A549 treated with GW870086 at 1 μM for 4 hours (cell line): ENCODE measurements at places on chromosomes 5 and 9. TPM values are rescaled to one million over a fixed set of nuclear protein-coding genes. Genes with fewer than 3 reads are reported as not detected.

CCDC192 gene
- not detected in 5 replicates for total RNA-seq

CMYA5 gene
- total RNA-seq = 0.08 to 0.28 TPM (median 0.14 TPM) in 4 of 5 replicates, not detected in the other

FOXD4L3 gene
- total RNA-seq = 0.11 to 0.12 TPM in 2 of 5 replicates, not detected in the others

FCN1 gene
- not detected in 5 replicates for total RNA-seq

KCNMB1 gene
- total RNA-seq = not detected in 5 replicates

GPX8 gene
- 30.5 to 40.2 TPM (median 36.6 TPM) in 5 replicates for total RNA-seq

PCDHA3 gene
- total RNA-seq = 0.78 to 1.3 TPM (median 0.88 TPM) in 5 replicates

SPATA31C1 gene
- total RNA-seq = not detected in 5 replicates

PLEKHG4B gene
- 0.77 to 1.6 TPM (median 1.1 TPM) in 5 replicates for total RNA-seq

F2RL2 gene
- 3.4 to 3.7 TPM (median 3.5 TPM) in 5 replicates for total RNA-seq

FBN2 gene
- total RNA-seq = 12.1 to 22.0 TPM (median 18.9 TPM) in 5 replicates

GKAP1 gene
- total RNA-seq = 3.7 to 4.7 TPM (median 4.2 TPM) in 5 replicates

SEPTIN8 gene
- 14.6 to 21.8 TPM (median 19.6 TPM) in 5 replicates for total RNA-seq

AGXT2 gene
- not detected in 5 replicates for total RNA-seq

TIFAB gene
- total RNA-seq = not detected in 5 replicates

ZNF658 gene
- 1.5 to 2.4 TPM (median 2.1 TPM) in 5 replicates for total RNA-seq

FBP2 gene
- not detected in 5 replicates for total RNA-seq

SLC1A1 gene
- 0.79 to 1.5 TPM (median 1.3 TPM) in 5 replicates for total RNA-seq
